A549 treated with CORT108297 at 1 μM for 4 hours (cell line): ENCODE measurements at places on chromosomes 16 and 17. TPM values are rescaled to one million over a fixed set of nuclear protein-coding genes. Genes with fewer than 3 reads are reported as not detected.

The ZG16 gene
- total RNA-seq, result not detected in 5 replicates

The ITGAD gene
- total RNA-seq, result 0.02 TPM in 1 of 5 replicates, not detected in the others

The CETP gene
- 0.05 TPM in 1 of 5 replicates, not detected in the others for total RNA-seq

The COPZ2 gene
- total RNA-seq, result 11.2 to 19.9 TPM (median 16.7 TPM) in 5 replicates

The STXBP4 gene
- 3.5 to 8.1 TPM (median 4.8 TPM) in 5 replicates for total RNA-seq

The RBL2 gene
- 10.3 to 15.6 TPM (median 14.5 TPM) in 5 replicates for total RNA-seq

The CHST4 gene
- 0.05 to 0.13 TPM (median 0.08 TPM) in 4 of 5 replicates, not detected in the other for total RNA-seq

The CCNF gene
- total RNA-seq, result 19.6 to 24.6 TPM (median 23.6 TPM) in 5 replicates

The HAP1 gene
- 0.88 to 2.0 TPM (median 1.7 TPM) in 5 replicates for total RNA-seq
